Upper lobe of right lung (tissue), 1 donor: ENCODE measurements at places on chromosomes 1 and 21.
A peak's percentile ranks its signal among the peaks of the same experiment; 100 is the strongest.

GRCh38 chr1:193105821-193106177 is 585 bp upstream of the GLRX2 start:
- peak overlapping the region; percentile 86 for H3K27ac ChIP-seq
- peaks cover under 1% of the 10 kb centered on the region for H3K36me3 ChIP-seq
- no peak for DNase-seq
- peaks cover 11% of the 10 kb centered on the region for H3K4me1 ChIP-seq

DNA sequence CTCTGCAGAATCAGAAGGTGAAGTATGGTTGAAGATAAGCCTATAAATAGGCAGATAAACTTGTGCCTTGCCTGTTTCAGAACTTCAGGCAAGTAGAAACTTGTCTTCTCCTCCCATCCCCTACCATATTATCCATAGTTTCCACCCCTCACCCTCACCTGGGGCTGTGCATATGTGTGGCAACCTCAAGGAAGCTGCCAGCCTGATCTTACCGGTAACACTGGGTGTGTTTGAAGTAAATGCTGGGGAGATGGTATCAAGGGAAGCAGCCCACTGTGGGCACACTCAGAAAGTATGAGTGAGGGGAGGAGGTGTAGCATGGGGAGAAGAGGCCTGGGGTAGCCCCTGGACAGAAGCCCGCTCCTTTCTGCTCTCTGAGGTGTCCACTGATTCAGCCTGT is 14.5 kb downstream of the VANGL2 start:
- no peak overlapping the region for H3K27ac ChIP-seq
- no peak for DNase-seq
- H3K27me3 ChIP-seq = no peaks in the 10 kb centered on the region
- H3K4me3 ChIP-seq = no peak overlapping the region
- H3K4me1 ChIP-seq = no peaks in the 10 kb centered on the region

- no peaks in the 10 kb centered on the region for H3K27me3 ChIP-seq
Observed at GRCh38 chr1:19398309-19398760, 86.2 kb downstream of the SLC66A1 start.

DNA sequence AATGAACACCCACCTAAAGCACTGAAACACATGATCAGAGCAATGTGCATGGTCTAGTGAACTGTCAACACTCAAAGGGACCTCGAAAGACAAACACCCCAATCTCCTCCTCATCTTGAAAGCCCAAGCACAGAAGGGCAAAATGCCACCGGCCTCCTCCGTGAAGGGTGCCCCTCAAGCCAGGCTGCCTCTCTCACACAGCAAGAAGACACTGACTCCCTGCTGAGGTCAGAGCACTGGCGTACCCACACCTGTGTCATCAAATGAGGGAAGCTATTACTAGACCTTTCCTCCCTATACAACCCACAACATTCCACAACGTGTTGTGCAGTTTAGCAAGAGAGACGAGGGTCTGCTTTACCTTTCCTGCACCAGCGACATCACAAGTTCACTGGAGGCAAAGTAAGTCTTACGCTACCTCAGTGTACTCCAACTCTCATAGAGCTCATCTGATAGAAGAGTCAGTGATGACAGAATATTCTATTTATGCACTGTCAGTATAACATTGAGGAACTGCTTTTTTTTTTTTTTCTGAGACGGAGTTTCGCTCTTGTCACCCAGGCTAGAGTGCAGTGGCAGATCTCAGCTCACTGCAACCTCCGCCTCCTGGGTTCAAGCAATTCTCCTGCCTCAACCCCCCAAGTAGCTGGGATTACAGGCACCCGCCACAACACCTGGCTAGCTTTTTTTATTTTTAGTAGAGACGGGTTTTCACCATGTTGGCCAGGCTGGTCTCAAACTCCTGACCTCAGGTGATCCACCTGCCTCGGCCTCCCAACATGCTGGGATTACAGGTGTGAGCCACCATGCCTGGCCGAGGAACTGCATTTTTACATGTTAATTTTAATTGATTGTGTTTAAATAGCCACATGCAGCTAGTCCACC is 3.3 kb downstream of the SH3BP5L start:
- no peak for DNase-seq
- no peak overlapping the region for H3K4me3 ChIP-seq
- no peak overlapping the region for H3K27ac ChIP-seq
- H3K27me3 ChIP-seq = no peaks in the 10 kb centered on the region

DNA sequence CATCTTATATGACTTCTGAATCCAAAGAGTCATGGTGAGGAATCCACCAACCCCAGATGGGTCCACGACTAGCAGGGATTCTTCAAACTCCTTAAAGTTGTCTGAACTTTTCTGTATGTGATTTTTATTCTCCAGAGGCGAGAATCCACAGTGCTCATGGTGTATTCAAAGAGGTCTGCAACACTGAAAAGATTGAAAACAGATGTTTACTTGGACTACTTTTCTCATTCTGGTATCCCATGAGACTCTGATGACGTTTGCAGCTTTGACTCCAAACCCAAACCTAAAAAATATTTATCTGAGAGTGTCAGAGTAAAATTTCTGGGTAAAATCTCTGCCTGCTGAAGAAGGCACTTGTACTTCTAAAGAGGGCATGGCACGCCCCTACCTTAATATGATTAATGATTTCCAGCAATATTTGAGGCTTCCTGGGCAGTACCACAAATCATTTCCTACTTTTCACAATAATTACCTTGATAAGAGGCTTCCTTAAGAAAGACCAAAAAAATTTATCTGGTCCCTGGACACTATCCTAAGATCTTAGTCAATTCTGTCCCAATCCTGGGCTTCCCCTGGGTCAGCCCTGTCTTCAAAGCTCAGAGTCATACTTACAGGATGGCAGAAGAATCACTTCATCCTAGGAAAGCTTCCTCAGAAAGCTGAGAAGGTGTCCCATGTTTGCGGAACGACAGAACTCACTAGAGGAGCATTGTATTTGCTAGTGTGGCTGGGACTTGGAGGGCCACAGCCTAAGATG is 76.5 kb upstream of the MAP10 start:
- H3K4me1 ChIP-seq = no peaks in the 10 kb centered on the region
- H3K36me3 ChIP-seq = no peaks in the 10 kb centered on the region
- no peak for DNase-seq
- H3K4me3 ChIP-seq = no peak overlapping the region
- H3K27me3 ChIP-seq = no peaks in the 10 kb centered on the region

DNA sequence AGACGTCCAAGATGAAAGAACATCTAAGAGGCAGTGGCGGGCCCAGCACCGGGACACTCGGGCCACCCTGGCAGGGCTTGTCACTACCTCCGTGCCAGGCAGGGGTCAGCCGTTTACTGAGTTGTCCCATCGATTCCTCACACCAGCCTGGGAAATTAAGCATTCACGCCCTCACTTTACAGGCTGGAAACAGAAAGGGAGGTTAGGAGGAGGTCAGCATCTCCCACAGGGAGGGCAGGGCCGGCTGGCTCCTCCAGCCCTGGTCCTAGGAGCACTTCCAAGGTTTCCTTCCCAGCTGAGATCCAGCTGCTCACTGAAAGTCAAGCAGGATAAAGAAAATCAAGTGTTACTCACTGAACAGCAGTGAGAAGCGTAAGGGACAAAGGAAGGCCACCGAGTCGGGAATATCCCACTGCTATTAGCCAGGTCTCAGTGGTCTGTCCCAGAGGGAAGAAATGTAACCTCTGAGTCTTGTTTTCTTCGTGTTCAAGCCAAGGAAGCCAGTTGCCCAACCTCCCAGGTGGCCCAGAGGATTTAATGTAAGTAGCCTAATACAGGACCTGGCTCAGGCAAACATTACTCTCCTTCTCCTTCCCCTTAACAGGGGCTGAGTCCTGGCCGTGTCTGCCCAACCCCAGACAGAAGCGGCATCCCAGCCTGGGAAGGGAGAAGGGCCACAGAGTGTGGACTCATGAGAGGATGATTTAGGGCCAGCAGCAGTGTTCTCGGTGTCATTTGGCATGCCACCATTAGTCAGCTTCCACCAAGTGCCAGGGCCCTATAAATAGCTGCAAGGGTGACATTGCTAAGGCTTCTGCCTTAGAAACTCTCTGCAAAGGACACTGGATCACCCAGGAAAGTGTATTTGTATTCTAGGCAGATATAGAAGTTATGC is 203.1 kb upstream of the GALNT2 start:
- H3K36me3 ChIP-seq = no peaks in the 10 kb centered on the region
- DNase-seq = no peak
- H3K27me3 ChIP-seq = no peaks in the 10 kb centered on the region
- no peaks in the 10 kb centered on the region for H3K4me1 ChIP-seq

DNA sequence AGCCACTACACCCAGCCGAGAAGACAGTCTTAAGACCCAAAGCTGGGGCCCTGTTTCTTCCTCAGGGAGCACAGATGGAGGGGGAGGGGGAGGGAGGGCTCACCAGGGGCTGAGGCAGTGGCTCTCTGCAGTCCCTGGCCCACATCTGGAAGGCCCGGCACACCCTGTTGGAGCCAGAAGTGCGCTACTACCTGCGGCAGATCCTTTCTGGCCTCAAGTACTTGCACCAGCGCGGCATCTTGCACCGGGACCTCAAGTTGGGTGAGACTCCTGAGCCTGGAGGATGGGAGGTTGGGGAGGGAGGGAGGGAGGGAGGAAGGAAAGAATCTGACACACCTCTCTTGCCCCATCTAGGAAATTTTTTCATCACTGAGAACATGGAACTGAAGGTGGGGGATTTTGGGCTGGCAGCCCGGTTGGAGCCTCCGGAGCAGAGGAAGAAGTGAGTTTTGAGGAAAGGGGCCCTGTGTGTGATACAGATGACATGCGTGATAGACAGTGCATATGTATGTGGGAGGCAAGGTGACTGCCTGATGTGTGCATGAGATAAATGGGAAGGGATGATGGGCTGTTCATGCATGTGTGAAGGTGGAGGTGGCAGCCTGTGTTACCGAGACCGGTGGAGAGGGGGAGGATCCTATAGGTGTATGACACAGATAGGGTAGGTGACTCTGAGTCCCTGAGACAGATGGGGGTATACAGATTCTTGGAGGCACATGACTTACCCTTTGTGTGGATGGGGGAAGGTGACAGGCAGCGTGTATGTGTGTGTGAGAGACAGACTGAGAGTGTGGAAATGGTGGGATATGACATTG is 1.5 kb downstream of the PLK3 start:
- H3K4me3 ChIP-seq = peak overlapping the region; percentile 84
- peaks cover 43% of the 10 kb centered on the region for H3K36me3 ChIP-seq
- peak overlapping the region; percentile 96 for H3K27ac ChIP-seq
- H3K4me1 ChIP-seq = peaks cover 42% of the 10 kb centered on the region
- DNase-seq = peak; percentile 67

GRCh38 chr1:59146651-59147358 is 150.1 kb upstream of the FGGY start:
- no peaks in the 10 kb centered on the region for H3K36me3 ChIP-seq
- peak; percentile 70 for DNase-seq
- peak overlapping the region; percentile 70 for H3K27ac ChIP-seq
- no peaks in the 10 kb centered on the region for H3K27me3 ChIP-seq
- H3K4me1 ChIP-seq = peaks cover 42% of the 10 kb centered on the region

- no peaks in the 10 kb centered on the region for H3K27me3 ChIP-seq
- peaks cover 11% of the 10 kb centered on the region for H3K4me1 ChIP-seq
- no peaks in the 10 kb centered on the region for H3K36me3 ChIP-seq
- no peak overlapping the region for H3K27ac ChIP-seq
- no peak overlapping the region for H3K4me3 ChIP-seq
Observed at GRCh38 chr1:32208469-32208868, 420 bp upstream of the DCDC2B start.

- no peak overlapping the region for H3K4me3 ChIP-seq
- H3K36me3 ChIP-seq = no peaks in the 10 kb centered on the region
- peaks cover 5% of the 10 kb centered on the region for H3K4me1 ChIP-seq
Observed at GRCh38 chr1:211547710-211548109, 31.3 kb downstream of the SLC30A1 start.
